Erythroblast (primary cell): ENCODE measurements at places on chromosomes 7 and 10.

- no peak for DNase-seq
These were observed 125.9 kb upstream of the LYZL2 start for GRCh38 chr10:30755441-30755953.

DNA sequence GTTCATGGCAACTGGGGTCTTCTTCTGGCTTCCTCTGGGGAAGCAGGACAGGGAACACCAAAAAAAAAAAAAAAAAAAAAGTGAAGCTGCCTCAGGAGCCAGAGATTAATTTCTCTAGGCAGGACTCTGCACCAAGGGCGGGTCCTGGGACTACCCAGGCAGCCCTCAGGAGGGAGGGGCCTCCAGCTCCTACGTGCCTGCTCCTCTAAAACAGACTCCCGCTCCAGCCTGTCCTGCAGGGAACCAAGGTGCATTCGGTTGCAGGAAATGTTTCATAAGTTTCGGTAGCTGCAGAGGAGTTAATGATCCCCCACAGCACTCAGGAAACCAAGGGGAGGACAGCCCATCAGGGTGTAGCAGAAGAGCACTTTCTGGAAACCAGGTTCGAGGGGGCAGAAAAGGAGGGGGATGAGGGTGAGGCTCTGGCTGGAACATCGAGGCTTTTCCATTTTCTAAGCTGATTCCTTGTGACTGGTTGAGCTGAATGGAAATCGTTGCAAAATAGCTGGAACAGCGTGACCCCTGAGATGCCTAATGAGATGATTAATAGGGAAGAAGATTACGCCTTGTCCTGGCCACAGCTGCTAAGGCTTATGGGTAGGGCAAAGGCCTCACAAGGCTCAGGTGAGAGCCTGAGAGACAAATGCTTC, 84.2 kb downstream of the STRA8 start:
- no peak for DNase-seq

GRCh38 chr10:52212062-52212461, 102.0 kb upstream of the DKK1 start:
- no peak for DNase-seq

DNA sequence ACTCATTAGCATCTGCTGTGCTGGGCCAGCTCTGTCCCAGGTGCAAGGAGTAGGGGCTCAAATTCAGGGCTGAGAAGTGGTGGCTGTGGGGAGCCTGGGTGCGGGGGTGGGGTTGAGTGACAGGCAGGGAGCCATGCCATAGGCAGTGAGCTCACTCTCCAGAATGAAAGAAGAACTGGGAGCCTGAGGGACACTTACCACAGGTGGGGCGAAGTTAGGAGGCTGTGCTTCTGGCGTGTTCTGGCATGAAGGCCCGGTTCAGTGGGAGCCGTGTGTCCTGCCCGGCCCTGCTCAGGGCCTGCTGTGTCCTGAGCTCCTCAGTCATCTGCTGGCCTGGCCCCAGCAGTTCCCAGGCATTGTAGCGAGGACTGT, 62.5 kb downstream of the MKI67 start:
- DNase-seq, result no peak

GRCh38 chr10:51047857-51048256, 26.4 kb upstream of the PRKG1 start:
- no peak for DNase-seq

- no peak for DNase-seq
These were observed 97.0 kb downstream of the CTBP2 start for GRCh38 chr10:125063256-125063925.

DNA sequence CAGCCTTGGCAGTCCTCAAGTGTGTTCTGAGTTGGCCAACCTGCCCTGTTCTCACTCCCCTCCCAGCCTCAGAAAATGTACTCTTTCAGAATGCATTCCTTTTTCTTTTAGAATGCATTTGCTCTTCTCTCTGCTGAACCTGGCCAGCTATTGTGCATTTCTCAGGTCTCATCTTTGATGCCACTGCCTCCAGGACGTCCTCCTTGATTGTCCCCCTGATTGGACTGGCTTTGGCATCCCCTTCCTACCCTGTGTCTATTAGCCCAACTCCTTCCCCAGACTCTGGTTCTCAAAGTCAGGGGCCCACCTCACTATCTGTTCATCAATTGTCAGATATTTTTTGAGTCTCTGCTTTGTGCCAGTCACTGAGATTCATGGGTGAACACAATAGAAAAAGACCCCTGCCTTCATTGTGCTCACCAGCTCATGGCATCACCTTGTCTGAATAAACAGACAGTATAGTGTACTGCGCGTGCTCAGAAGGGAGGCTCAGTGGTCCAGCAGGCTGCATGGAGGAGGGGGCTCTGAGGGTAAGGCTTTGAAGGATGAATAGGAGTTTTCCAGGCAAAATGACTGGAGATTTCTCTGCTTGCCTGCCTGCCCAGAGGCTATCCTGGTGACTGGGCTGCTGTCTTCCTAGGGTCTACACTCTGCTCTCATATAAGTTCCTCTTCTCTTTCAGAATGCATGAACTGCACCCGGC, 96.5 kb downstream of the MYL10 start:
- no peak for DNase-seq
